Activated CD8-positive, alpha-beta T cell treated with anti-CD3 and anti-CD28 coated beads for 36 hours (primary cell): ENCODE measurements at places on chromosomes 11 and 22. TPM values are rescaled to one million over a fixed set of nuclear protein-coding genes. Genes with fewer than 3 reads are reported as not detected.
A peak's percentile ranks its signal among the peaks of the same experiment; 100 is the strongest.

GRCh38 chr11:27509908-27510307 is 3.3 kb upstream of the LIN7C start:
- DNase-seq = no peak

DNA sequence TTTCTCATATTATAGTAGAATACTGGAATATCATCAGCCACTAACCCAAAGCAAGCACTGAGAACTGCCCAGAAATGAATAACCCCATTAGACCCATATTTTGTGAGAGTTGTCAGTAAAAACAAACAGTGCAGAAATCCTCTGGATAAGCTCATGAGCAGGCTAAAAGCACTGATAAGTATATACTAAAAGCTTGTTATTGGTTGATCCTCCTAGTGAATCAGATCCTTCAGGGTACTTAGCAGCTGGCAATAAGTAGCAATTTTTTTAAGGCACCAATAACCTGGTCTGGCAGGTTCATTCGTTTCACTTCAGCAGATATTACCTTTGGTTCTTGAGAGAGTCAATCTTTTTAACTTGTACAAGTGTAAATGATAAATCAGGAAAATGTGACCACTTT is 1.2 kb downstream of the NOX4 start:
- DNase-seq = no peak

GRCh38 chr11:119081682-119082260 is 2.9 kb upstream of the HMBS start:
- no peak for DNase-seq

DNA sequence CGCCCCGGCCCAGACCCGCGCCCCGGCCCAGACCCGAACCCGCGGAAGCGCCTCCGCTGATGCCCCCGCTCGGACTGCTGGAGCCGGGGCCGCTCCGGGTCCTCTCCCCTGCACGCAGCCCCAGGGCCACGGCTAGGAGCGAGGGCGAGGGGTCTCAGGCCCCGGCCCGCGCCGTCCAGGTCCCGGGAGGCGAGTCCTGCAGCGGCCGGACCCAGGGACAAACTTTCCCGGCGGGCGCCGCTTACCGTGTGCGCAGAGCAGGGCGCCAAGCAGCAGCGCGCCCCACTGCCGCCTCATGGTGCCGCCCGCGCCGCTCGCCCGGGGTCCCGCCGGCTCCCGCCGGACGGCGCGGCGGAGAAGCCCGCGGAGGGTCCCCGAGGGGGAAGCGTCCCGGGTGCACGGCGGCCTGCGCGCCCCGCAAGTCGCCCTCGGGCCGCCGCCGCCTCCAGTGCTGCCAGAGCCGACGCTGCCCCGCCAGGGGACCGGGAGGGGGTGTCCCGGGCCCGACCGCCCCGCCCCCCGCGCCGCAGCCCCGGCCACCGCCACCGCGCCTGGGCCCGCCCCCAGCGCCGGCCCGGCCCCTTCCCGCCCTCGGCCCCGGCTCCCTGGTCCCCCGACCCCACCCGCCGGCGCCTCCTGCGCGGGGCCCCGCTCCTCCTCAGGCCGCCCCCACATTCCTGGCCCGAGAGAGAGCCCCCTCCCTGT is at the start of gene LRP4:
LRP4 (minus strand) TSS at position 468 of the 705 bp plus-strand sequence; CDS start at position 297, 171 bp downstream.
- DNase-seq = peak; percentile 36

DNA sequence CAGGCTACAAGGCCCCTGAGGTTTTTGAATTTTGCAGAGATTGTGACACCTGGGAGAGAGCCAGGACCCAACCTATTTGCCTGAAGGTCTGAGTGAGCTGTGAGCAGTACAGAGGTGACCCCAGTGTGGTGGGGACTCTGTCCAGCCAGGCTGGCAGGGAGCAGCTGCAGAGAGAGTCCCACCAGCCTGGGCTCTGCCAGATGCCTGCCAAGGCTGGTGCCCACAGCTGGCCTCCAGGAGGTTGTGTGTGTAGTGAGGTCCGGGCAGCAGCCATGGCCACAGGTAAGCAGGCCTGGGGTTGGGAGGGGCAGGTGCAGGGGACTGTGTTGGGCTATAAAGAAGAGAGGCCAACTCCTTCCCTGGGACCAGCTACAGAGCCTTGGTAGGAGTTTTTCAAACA is 144.8 kb downstream of the CRYBB2 start:
- no peak for DNase-seq

CNTN5 gene
- not detected for total RNA-seq
